HuH-7.5 (cell line): ENCODE measurements at places on chromosomes 1 and 21.

GRCh38 chr1:64474665-64475439, 4.9 kb downstream of the CACHD1 start:
- no peak for DNase-seq

DNA sequence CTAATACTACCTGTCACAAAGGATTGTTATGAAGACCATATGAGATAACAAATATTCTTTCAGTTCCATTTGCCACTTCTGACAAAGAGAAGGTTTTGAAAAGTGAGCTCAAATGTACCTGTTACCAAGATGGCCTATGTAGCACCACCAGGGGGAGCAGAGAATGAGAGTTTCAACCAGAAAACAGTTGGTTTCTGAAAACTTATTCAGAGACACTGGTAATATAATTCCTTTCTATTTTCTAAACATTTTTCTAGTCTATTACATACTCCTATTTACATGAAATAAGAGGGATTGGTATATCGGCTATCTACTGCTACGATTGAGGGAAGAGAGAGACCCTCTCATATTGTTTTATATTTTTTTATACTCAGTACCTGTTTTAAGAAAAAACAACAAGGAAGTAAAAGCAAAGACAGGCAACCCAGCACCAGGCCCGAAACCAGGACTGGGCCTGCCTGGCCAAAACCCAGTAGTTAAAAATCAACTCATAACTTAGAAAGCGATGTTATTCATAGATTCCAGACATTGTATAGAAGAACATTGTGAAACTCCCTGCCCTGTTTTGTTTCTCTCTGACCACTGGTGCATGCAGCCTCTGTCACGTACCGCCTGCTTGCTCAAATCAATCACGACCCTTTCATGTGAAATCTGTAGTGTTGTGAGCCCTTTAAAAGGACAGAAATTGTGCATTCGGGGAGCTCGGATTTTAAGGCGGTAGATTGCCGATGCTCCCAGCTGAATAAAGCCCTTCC, 48.3 kb downstream of the IL23R start:
- no peak for DNase-seq

GRCh38 chr1:53905509-53905908, 11.5 kb downstream of the DIO1 start:
- no peak for DNase-seq

- DNase-seq, result no peak
These were observed 104.5 kb downstream of the LRRC53 start for GRCh38 chr1:74407902-74408301.

- no peak for DNase-seq
These were observed 362.2 kb downstream of the SRGAP2C start for GRCh38 chr1:121546830-121547591.

- DNase-seq, result no peak
These were observed 691.4 kb upstream of the NCAM2 start for GRCh38 chr21:20306836-20307235.

DNA sequence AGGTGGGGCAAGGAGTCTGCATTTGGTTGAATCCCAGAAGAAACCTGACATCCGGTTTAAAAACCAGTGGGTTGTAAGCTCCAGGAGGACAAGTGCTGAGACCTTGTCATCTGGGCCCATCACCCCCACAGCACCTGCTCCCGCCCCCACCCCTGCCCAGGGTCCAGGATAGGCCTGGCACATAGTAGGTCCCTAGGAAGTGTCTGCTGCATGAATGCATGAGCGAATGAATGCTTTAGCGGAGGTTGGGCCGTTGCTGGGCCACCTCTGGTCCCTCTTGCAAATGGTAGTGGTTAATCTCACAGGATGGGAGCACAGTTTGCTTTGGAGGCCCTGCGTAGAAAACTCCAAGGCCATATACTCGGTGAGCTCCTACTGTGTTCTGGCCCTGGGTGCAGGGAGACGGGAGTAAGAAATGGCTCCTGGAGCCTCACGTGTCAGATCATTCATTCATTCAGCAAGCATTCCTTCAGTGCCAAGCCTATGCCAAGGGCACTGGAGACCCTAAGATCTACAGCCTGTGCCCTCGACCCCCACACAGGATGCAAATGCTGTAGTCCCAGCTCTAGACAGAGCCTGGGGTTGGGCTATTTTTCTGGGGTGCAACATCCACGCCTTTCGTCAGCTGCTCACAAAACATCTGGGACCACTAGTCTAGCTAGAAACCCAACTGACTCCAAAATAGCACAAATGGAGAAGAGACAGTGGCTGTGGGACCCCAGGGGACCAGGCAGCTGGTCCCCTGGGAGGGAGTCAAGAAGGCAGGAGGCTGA, 28.9 kb downstream of the EPHA2 start:
- no peak for DNase-seq

- no peak for DNase-seq
These were observed 41.8 kb downstream of the CRYAA start for GRCh38 chr21:43210454-43211071.

DNA sequence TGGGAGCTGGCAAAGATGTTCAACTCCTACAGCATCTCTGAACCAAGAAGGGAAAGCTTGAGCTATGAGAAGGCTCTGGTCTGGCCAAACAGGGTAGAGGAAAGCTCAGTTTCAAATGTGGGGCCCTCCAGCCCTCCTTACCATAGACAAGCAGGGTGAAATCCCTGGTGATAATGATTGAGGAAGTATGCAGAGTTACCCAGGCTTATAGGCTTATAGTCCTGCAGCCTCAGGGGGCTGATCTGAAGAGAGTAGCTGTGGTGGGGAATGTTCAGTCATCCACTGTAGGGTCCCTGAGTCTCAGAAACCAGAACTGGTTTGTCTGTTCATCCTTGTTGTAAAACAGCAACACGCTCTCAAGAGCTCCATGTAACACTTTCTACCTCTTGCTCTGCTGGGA, 19.8 kb upstream of the LY9 start:
- no peak for DNase-seq

GRCh38 chr1:183877053-183877720, 72.3 kb downstream of the RGL1 start:
- no peak for DNase-seq

DNA sequence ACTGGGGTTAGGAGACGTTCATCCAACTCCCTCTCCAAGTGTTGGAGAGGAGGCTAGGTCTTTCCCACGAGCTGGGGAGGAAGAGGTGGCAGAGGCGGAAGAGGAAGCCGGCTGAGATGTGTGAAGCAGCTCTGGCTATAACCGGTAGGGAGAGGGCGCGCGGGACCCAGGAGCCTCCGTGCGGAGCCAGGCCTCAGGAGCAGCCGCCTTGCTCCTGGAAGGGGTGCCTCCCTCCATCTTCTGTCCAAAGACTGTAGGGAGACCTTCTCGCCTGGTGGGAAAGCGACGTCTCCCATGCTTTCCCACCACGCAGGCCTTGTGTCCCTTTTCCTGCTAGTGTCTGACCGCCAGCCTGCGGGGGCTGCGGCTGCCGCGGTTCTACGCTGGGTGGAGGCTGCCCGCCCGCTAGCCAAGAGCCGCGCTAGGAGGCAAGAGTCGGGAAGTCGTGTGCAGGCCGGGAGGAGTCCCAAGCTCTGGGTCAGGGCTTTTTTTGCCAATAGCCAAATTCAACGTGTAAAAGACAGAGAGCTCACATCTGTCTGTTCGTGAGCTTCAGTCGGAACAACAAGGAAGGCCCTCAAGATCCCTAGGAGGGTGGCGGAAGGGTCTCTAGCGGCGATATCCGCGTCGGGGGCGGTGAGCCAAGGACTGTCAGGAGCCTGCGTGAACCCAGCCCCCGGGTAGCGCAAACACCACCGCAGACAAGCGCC, 8.4 kb upstream of the NBPF11 start:
- DNase-seq, result no peak

DNA sequence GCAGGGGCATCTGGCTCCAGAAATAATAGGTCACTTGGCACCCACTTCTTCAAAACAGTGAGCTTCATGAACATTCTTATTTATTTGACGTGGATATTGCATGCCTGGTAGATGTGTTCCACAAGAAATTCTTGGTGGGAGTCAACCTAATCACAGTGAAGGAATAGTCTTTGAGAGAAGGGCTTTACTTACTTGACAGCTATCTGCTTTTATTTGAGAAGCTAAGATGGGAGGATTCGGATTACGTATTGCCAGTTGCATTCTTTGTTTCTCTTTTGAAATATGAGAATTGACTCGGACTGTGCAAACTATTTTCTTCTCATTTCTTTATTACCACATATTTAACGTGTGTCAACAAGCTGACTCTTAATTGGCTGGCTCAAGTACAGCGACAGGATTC, 117.2 kb downstream of the FASLG start:
- DNase-seq, result no peak

DNA sequence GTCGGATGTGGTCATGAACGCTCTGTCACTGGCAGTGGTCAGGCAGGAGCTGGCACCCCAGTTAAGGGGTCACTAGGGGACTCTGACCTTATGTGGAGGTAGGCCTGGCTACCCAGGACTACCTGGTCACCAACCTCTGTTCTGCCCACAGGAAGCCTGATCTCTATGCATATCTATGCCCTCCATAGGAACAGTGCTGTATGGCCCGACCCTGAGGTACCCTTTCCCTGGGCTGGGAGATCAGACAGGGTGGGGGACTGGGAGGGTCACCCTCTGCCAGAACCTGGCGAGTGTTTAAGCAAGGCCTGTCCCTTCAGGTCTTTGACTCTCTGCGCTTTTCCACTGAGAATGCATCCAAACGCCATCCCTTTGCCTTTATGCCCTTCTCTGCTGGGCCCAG, 19.0 kb downstream of the CYP4B1 start:
- no peak for DNase-seq

DNA sequence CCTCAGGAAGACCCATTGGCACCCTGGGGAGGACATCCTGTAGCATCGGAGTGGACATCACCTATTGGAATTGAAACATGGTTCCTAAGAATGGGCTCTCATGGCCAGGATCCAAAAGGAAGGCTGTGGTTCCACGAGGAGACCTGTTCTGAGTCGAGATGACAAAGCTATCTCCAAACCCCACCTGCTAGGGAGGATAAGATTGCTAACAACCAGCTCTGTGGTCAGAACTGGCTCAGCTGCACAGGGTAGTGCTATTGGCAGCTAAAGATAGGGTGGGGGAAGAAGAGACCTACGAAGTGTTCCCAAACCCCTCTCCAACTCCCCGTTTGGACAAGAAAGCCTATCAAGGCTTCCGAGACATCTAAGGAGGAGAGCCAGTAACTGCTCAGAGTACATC, 17.7 kb upstream of the C8B start:
- no peak for DNase-seq

- peak; percentile 58 for DNase-seq
These were observed 628.0 kb downstream of the SMYD3 start for GRCh38 chr1:245879091-245879490.

DNA sequence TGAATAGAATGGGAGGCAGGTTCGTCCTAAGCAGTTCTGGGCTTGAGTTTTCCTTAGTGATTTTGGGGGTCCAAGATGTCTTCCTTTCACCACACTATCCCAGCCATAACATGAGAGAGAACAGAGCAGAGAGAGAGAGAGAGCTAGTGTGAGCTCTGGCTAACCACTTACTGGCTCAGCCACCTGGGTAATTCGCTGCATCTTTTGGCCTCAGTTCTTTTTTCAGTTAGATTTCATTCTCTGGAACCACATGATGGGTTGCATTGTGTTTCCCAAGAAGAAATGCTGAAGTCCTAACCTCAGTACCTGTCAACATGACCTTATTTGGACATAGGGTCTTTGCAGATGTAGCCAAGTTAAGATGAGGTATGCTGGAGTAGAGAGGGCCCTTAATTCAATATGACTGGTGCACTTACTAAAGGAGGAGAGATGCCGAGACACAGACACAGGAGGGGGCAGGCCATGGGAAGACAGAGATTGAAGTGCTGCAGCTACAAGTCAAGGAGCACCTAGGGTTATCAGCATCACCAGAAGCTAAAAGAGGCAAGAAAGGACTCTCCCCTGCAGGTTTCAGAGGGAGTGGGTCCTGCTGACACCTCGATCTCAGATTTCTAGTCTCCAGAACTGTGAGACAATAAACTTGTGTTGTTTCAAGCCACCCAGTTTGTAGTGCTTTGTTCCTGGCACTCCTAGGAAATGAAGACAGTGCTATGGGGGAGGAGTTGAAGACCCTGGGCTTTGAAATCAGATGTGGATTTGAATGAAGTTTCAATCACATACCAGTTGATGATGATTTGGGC, 26.2 kb upstream of the TARBP1 start:
- DNase-seq, result no peak

- no peak for DNase-seq
These were observed 188.2 kb downstream of the AMY1C start for GRCh38 chr1:103937763-103938357.

- DNase-seq, result no peak
These were observed 50.5 kb downstream of the ZFYVE9 start for GRCh38 chr1:52192436-52192835.

- DNase-seq, result no peak
These were observed 98.4 kb upstream of the GADD45A start for GRCh38 chr1:67586596-67586995.

- DNase-seq, result no peak
These were observed 28.8 kb downstream of the KRTAP21-3 start for GRCh38 chr21:30689822-30690221.

- no peak for DNase-seq
These were observed 118.2 kb downstream of the FAF1 start for GRCh38 chr1:50841791-50842387.

DNA sequence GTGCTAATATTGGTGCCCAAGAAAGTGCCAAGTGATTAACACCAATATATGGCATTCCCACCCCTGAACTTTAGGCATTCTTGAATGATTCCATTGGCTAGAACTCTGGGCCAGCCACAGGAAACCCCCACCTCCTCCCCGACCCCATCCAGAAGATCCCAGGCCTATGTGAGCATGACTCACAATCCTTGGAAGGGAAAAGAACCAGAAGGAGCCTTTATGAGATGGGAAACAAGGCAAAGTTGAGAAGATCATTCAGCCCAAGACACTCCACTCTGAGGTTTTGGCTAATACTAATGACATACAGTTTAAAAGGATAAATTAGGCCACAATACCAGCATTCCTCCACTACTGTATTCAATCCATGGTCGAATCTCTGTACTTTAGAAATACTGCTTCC, 21.8 kb downstream of the ELK4 start:
- DNase-seq, result no peak

DNA sequence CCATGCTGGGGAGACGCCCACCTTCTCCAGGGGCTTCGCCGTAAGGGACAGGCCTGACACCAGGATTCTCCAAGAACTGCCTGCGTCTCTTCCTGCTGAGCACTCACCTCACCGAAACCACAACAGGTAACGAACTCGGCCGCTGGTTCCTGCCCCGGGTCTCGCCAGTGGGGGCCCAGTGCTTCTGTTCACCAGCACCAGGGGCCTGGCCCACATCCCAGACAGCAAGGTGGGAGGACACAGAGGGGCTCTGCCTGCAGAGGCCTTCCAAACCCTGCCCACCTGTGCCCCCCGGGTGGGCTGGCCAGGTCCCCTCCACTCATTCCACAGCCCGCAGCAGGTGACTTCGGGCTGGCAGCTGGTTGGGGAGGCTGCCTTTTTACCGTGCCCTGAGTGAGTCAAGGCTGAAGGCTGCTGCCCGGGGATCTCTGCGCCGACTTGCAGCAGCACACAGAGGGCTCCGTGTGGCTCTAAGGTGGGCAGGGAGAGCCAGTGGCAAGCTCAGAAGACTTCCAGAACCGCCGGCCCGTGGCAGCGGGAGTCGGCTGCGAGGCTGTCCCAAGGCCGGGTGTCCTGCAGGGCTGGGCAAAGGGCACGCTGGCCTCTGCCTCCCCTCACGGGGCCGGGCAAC, 14.7 kb upstream of the COL18A1 start:
- no peak for DNase-seq
